Omental fat pad (tissue), 4 donors: ENCODE measurements at places on chromosomes 11 and 22.

DNA sequence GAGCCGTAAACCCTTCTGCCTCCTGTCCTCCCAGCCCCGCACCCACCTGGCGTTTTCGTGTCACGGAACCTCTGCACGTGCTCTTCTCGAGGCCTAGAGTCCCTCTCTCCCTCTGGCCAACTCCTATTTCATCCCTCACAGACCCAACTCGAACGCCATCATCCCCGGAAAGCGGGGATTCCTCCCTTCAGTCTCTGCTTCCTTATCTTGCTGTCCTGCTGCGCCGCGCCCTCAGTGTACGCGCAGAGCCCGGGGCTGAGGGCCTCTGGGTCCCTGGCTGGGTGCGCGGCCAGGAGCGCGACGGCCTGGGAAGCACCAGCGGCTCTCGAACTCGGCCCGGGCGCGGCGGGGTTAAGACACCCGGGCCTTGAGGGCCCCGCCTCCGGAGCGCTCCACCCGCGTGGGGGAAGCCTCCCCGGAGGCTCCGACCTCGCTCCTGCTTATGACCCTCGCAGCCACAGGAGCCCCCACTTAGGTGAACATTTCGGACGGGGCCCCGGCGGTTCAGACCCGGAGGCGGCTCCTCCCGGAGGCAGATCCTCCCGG, 398 bp upstream of the ATG16L2 start:
- peak; percentile 50 for DNase-seq

GRCh38 chr11:44831605-44832394, 105.0 kb downstream of the TSPAN18 start:
- no peak for DNase-seq

DNA sequence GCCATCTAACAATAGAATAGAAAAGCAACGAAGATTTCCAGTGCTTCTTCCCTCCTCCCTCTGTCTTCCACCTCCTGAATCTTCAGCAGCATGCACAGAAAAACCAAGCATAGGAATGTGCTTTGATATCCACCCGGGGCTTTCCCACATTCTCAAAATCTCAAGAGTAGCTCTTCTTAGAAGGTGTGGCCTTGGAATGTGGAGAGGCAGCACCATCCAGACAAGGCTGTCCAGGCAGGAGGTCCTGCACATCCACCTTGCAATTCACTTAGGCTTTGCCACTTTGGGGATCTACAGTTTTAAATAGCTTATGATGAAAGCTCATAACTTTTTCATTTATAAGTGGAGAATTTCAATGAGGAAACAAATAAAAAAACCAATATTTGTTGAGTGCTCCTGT, 72.9 kb downstream of the KIRREL3 start:
- no peak for DNase-seq

GRCh38 chr11:121521145-121522042, 68.6 kb upstream of the SORL1-AS1 start:
- no peak for DNase-seq

GRCh38 chr11:122103321-122103720, 12.7 kb downstream of the BLID start:
- DNase-seq = no peak

- no peak for DNase-seq
Measured at GRCh38 chr11:113689768-113690618, 16.1 kb downstream of the TMPRSS5 start.

DNA sequence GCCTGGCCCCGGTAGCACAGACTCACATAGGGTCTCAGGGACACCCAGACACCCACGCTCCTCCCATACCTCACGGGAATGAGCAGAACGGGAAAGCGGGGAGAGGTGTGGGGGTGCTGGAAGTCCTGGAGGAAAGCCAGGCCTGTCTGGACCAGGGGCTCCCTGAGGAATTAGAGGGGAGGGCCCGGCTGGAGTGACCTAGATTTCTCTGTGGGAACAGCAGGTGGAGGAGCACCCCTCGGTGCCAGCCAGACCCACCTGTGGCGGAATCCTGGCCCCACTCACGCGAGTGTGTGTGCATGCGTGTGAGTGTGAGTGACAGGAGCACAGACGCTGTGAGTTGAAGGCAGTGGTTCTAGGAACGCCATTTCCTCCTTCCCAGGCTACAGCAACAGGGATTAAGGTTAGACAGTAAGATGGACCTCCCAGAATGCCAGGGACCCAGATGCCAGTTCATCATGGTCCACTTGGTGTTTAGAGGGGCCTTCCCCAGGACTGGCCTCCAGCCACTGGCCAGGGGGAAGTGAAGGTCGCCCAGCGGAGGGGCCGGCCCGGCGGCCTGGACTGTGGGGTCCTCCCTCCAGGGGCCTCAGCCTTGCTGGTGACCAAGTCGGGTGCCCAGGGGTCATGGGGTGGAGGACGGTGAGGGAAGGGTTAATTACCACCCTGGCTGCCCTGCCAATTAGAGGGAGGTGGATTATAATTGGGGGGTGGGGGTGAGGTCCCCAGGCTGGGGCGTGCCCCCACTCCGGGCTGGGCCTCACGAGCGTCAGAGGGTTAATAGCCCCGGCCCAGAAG, 1.0 kb downstream of the PKP3 start:
- no peak for DNase-seq

- DNase-seq = peak; percentile 62
Measured at GRCh38 chr11:66070604-66071380, 720 bp downstream of the PACS1 start.

GRCh38 chr22:38477585-38477984, 9.7 kb downstream of the KDELR3 start:
- no peak for DNase-seq

DNA sequence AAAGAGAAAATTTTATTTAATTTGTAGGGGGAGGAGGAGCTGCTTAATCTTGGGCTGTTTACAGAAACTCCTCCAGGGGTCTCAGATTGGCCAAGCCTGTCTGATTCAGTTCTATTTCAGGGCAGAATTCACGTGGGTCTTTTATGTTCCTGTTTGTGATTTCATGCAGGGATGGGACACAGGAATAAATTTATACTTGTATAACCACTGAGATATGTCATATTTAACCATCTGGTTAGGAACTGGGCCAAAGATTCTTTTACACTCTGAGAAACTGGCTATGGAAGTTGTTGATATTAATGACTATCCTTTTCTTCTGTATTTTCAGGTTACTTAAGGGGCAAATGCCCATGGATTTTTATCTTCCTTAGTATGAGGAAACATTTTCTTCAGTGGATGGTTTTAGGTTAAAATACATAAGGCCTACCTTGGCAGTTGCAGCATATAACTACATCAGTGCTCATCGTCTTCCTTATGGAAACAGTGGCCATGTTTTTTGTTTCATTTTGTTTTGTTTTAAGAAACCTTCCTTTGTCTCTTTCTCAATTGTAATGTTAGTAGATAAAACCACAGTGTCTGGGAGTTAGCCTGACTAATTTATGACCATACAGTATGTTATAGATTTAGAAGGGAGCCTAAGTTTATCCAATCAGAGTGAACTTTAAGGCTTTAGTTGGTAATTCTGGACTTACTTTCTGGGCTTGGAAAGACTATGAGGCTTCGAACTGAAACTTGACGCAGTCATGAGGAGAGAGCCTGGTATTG, 132.4 kb upstream of the ANO3 start:
- no peak for DNase-seq

GRCh38 chr11:12585861-12586260, 88.4 kb upstream of the TEAD1 start:
- DNase-seq = no peak

GRCh38 chr11:9344061-9344680, 29.8 kb upstream of the TMEM41B start:
- DNase-seq = no peak

DNA sequence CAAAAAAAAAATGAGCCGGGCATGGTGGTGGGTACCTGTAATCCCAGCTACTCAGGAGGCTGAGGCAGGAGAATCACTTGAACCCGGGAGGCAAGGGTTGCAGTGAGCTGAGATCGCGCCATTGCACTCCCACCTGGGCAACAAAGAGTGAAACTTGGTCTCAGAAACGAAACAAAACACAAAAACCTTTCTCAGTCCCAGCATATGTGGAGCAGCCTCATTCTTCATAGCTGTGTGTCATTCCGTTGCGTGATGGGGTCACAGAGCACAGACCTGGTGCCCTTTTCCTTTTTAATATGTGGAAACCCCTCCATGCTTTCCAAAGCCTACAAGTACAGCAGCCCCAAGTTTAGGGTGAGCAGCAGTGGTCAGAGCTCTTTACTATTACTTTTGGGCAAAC, 13.7 kb downstream of the PEX26 start:
- no peak for DNase-seq

GRCh38 chr11:131824771-131825170, 454.4 kb downstream of the NTM start:
- no peak for DNase-seq

DNA sequence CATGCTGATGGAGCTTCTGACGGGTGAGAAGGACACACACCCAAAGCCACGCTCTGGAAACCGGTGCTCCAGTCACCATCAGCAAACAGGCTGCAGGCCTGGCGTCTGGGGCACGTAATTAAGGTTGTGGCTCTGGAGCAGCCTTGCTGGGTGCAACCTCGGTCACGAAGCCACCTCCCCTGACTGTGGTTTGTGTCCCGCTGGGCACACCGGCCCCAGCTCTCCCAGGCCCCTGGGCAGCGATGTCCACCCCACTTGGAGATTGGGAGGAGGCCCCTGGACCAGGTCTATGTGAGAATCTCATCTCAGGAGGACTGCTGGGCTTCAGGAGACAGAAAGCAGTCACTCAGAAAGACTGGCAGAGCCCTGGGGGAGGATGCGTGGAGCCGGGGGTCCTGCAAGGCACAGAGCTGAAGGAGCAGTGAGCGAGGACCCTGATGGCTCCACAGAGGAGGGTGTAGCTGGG, 631.6 kb downstream of the BRD1 start:
- no peak for DNase-seq

DNA sequence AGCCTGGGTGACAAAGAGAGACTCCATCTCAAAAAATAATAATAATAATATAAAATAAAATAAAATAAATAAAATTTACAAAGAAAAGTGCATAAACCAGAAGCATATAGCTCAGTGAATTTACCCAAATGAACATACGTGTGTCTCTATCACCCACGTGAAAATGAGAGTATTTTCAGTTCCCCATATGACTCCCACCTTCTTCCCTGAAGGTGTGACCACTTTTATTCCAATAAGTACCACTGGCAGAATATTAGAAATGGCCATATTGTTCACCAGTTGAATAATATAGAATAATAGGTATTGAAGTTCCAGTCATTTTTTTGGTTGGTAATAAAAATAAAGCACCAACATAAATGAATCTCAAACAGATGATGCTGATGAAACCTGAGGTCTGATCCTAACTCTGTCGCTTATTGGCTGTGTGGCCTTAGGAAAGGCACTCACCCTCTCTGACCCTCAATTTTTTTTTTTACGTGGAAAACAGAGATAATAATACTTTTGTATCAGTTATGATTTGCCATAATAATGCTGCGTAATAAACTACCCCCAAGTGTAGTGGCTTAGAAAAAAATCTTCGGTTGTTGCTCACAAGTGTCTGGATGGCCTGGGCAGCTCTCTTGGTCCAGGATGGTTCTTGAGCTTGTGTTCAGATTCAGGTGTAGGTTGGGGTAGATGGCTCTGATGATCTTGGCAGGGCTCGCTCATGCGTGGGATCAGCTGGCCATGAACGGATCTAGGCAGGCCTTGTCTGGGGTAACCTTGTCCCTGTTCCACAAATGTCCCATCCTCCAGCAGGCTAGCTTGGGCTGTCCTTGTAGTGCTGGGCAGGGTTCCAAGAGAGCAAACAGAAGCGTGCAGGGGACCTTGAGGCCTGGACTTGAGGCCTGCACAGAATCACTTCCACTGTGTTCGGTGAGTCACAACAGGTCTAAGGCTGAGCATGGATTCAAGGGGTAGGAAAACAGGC, 88.1 kb downstream of the MYO18B start:
- DNase-seq = no peak

- no peak for DNase-seq
Measured at GRCh38 chr11:92865352-92865751, 104.1 kb upstream of the MTNR1B start.

GRCh38 chr11:70720281-70720680, 322.0 kb downstream of the CTTN start:
- no peak for DNase-seq

DNA sequence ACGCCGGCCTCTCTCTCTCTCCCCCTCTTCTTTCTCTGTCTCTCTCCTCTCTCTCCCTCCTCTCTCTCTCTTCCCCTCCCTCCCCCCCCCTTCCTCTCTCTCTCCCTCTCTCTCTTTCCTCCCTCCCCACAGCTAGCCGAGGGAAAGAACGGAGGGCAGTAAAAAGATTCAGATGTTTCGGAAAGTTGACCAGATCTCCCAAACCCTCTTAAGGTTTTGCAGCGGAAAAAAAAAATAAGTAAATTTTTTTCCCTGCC, 195 bp upstream of the ALX4 start:
- DNase-seq = no peak

DNA sequence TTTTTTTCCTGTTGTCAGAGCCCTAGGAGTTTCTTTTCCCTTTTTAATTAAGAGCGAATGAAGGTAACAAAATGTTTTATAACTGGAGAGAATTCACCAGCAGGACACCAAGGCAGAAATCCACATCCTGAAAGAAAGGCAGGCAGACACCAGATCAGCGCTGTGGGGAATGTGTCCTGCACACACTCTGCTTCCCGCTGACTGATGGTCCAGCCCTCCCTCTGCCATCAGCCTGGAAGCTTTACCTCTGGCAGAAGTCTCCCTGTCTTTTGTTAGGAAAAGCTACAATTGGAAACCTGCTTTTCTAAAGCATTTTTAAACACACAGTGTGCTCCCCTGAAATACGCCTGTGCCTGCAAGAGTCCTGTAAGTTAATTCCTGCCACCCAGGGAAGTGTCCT, 638.5 kb downstream of the NTM start:
- DNase-seq = no peak

DNA sequence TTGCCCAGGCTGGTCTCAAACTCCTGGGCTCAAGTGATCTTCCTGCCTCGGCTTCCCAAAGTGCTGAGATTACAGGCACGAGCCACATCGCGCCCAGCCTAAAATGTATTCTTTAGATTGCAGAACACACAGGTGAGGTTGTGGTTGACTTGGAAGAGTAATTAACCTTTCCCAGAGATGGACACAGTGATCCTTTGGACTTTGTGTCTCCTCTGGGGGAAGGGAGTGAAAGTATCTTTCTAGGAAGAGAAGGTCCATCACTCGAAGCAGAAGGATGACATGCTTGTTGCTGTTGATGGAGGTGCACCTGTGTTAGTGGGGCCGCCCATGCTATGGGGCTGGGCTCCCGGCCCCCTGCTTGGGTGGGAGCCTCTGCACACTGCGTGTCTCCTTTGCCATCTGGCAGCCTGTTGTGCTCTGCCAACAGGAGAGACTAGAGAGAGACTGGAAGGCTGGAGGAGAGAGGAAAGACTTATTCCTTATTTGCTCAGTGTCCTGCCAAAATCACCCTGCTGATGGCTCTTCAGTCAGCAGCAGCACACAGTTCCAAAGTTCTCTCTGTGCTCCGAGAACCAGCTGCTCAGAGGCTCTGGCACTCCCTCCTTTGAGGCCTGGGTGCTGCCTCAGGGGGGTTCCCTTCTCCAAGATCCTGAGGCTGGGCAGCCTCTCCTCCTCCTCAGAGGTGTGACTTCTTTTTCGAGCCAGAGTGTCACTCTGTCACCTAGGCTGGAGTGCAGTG, 33.1 kb upstream of the CYB5R3 start:
- no peak for DNase-seq

GRCh38 chr11:2663506-2663905, 36.3 kb downstream of the KCNQ1OT1 start:
- DNase-seq = no peak

DNA sequence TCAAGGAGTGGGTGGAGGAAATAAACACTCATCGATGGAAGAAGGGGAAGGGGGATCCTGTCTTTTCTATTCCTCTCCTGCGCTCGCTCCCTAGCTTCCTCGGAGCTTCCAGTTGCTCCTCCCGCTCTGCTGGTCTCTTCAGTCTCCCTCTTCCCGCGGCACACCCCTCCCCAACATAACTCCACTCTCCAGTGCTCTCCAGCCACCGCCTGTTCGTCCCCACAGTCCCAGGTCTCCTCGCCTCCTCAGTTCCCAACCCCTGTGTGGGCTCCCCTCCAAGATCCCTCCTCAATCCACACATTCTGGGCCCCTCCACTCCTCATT, 438 bp downstream of the ZW10 start:
- DNase-seq = no peak
